Activated CD4-positive, alpha-beta T cell treated with anti-CD3 and anti-CD28 coated beads, Interleukin-2, amount 50 U/mL, for 24 hours (primary cell): ENCODE measurements at places on chromosomes 16 and 17.

- DNase-seq = no peak
Observed at GRCh38 chr17:79465011-79465680, 145.7 kb downstream of the RBFOX3 start.

- DNase-seq = no peak
Observed at GRCh38 chr16:11104168-11105037, 151.6 kb downstream of the SOCS1 start.

- DNase-seq = no peak
Observed at GRCh38 chr17:51707216-51707615, 446.9 kb downstream of the UTP18 start.

DNA sequence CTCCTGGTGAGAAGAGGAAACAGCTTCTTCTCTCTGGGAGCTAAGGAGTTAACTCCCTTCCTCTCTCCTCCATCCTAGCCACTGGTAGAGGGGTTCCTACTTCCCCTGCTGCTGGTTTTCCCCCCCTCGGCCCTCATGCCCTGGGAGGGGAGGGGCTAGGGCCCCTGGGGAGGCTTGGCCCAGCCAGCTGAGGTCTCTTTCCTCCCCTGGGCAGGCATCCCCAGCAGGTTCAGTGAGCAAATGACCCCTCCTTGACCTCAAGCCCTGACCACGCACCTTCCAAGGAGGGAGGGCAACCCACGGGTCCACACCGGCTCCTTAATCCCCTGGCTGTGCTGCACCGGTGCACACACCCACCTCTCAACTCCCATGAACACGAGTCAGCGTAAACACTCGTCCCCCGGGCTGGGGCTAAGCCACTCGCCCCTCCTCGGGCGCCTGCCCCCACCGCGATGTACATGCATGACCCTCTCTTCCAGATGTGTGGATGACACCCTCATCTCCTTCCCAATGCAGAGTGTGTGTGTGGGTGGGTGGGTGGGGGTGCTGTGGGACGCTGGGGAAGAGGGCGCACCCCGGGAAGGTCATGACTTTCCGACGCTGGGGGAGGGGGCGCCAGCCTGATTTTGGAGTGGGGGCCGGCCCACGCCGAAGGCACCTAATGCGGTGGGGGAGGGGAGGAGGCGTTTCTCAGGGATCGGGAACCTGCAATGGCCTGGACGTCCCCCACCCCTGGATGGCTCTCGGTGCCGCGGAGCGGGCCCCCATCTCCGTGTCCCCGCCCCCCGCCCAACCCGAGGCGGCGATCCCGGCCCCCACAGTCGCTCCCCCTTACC is 33.7 kb downstream of the SRCIN1 start:
- no peak for DNase-seq

GRCh38 chr17:28480799-28481571 is 7.5 kb downstream of the SLC13A2 start:
- no peak for DNase-seq

DNA sequence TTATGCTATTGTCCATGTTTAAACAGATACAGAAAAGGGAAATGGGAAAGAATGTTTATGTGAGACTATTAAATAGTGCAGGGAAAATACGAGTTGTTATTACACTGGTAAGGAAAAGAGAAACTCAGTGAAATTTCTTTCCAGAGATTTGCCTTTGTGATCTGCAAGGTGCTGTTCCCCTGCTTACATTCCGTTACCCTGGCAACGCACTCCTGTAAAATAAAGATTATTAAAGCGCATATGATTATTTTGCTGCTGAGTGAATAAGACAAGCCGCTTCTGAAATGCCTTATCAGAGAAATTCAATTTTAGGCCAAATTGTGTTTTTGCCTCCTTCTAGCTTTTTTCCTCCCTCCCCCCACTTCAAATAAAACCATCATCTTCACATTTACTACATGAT is 328.6 kb upstream of the PMFBP1 start:
- DNase-seq = no peak

GRCh38 chr17:46790216-46790615 is 28.3 kb downstream of the WNT3 start:
- DNase-seq = no peak
